ENCODE measurements at places on chromosomes 4 and X. TPM values are rescaled to one million over a fixed set of nuclear protein-coding genes. Genes with fewer than 3 reads are reported as not detected.

DNA sequence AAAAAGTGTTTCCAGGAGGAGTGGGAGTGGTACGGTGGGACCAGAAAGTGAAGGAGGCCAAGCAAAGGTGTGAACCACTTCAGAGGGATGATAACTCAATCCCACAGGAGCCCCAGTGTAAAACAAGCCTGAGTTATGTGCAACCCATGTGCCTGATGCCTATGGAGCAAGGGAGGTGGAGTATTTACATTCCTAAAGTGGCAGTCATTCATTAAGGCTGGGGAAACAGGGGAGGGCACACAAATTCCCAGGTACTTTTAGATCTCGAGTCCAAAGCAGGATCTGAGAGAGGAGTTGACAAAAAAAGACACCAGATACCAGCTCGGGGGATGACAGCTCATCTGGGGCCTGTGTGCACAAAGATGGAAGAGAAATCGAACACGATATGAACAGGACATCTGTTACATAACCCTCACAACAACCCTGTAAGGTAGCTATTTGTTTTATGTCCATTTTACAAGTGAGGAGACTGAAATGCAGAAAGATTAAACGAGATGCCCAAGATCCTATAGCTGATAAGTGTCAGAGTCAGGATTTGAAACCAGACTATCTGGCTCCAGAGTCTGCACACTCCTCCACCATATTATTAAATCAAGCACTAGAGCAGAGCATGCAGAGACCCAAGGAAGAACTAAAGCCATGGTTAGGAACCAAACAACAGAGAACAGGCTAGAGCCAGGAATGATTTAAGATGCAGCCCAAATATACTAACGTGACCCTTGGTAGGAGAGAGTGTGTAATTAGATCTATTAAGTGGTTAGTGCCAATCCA lies 91.9 kb upstream of the MAPK10 start:
- DNase-seq: peak; percentile 20

DMD gene
- total RNA-seq: 123 TPM

PLP1 gene
- not detected for total RNA-seq

- no peak for DNase-seq
These were observed 44.0 kb upstream of the STK26 start for GRCh38 chrX:131979116-131979515.

GRCh38 chr4:25504932-25505636 lies 128.0 kb downstream of the ANAPC4 start:
- no peak for DNase-seq

DNA sequence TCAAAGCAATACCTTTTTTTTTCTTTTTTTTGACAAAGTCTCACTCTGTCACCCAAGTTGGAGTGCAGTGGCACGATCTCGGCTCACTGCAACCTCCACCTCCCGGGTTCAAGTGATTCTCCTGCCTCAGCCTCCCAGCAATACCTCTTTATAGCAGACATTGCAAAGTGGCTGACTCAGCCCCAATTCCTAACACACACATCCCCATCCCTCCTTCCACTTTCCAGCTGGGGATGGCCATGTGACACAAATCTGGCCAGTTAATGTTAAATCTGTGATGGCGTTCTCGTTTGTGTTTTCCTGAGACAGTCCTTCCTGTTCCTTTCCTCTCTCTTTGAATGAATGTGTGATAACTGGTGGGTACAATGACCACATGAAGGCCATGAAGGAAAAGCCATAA lies 276.2 kb upstream of the KLF3 start:
- DNase-seq: no peak

GRCh38 chrX:123193101-123193500 lies 9.0 kb downstream of the GRIA3 start:
- DNase-seq: no peak

- DNase-seq: no peak
These were observed 41.1 kb downstream of the DDIT4L start for GRCh38 chr4:100149190-100149589.

- DNase-seq: no peak
These were observed 196.7 kb upstream of the PSAPL1 start for GRCh38 chr4:7631288-7632014.

GRCh38 chrX:154806837-154807501 lies 1.7 kb upstream of the MPP1 start:
- DNase-seq: no peak

SLC2A9 gene
- total RNA-seq: 0.68 TPM

GRCh38 chrX:78105944-78106650 lies 2.0 kb downstream of the PGK1 start:
- DNase-seq: no peak

DNA sequence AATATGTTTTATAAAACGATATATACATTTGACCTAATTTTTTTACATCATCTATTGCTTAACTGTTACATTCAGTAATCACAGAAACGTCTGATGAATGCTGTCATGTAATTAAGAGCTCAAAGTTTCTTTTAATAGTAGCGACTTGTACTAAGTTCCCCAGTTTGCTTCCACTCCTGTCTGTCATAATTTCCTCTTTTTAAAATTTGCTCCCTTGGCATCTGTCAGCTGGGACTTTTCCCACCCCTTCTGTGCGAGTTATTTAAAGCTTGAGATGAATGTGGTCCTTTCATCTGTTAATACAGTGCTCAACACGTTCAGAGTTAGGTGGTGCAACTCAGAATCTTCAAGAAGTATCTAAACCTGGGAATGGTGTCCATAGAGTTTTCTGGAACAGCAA lies 1.2 kb downstream of the RAP1GDS1 start:
- peak; percentile 61 for DNase-seq

TCEAL2 gene
- total RNA-seq: not detected

VCX2 gene
- total RNA-seq: not detected

DNA sequence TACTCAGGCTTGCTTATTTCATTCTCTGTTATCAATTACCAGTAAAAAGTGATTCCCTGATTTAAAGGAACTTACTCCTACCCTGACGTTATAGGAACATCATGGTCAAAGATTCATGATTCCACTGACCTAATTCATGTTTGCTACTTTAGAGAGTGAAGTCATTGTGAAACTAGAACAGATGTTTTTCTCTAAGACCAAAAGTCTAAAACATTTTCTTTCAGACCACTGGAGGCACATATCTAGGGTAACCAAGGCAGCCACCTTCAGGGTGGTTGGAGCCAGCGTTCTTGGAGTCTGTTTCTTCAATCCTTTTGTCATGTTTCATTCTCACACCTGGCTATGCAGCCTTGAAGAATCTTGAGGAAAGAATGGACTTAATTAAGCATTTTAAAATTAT lies 77.8 kb downstream of the GALNTL6 start:
- DNase-seq: no peak

FOXR2 gene
- total RNA-seq: not detected
